ENCODE measurements at places on chromosomes 5 and 9.
A peak's percentile ranks its signal among the peaks of the same experiment; 100 is the strongest.

GRCh38 chr9:22454016-22454415, 7.4 kb downstream of the DMRTA1 start:
- no peak for DNase-seq

DNA sequence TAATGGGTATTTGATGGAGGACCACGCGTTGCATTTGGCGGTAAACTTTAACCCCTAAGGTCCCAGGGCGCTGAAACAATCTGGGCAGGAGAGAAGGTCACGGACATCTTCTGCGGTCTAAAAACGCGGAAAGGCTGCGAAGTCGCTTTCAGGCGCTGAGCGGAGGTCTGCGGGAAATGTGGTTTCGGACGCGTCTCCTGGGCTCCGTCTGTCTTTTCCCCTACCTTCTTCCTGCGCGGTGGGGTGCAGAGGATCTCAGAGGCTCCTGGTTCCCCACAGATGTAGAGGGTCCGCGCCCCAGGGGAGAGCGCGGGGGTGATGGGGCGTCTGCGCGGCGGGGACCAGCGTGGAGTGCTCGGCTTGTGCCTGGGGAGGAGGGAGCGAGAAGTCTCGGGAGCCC, 58.4 kb downstream of the ZNF510 start:
- no peak for DNase-seq

GRCh38 chr9:77597057-77597456, 51.1 kb downstream of the GNA14 start:
- DNase-seq, result no peak

DNA sequence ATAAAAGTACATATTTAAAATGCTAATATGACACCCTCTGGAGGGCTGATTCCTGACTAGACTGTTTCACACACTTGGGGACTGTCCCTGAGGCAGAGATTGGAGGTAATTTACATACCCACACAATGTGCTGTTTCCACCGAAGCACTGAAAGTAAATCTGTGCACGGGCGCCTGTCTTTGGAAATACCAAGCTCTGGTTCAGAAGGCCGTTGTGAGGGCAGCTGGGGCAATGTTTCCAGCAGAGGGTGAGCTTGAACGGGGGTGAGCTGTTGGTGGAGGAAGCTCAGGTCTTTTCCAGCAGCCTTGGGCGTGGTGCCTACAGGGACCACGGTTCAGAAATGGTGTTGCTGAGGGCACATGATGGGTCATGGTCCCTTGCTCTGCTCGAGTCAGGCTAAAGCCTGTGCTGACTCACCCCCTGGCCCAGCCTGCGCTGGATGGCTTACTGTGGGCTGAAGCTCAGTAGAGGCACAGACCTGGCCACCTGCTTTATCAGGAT, 25.8 kb upstream of the HMCN2 start:
- peak; percentile 35 for DNase-seq

DNA sequence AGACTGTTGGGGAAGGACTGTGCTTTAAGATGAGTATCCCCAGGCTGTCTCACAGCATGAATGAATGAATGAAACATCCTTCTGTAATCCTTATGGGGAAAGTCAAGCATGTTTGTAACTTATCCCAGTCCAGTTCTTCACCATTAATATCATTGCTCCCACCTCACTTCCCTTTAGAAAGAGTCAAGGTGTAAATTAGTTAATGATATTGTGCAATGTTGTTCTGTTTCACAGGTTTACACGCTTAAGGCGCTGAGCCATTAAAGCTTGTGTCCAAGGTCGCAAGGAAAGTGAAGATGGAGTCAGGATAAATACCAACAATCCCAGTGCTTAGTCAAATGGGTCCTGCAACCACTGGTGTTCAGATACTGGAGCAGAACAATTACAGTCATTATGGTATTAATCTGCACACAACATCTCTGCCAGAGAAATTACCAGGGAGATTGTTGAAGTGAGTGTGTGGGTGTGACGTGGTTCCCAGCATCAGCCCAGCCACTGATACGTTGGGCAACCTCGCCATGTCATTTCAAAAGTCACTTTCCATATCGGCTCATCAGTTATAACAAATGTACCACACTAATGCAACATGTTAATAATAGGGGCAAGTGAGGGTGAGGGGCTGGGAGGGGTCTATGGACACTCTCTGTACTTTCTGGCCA, 1.5 kb upstream of the MYO10 start:
- DNase-seq, result no peak

- DNase-seq, result no peak
These were observed 3.2 kb downstream of the LRRC26 start for GRCh38 chr9:137166380-137167229.

- peak; percentile 43 for DNase-seq
These were observed at the start of gene OLFML2A for GRCh38 chr9:124776954-124777648. Gene OLFML2A (plus strand): TSS chr9:124777133. CDS start chr9:124777271, 138 bp downstream.

DNA sequence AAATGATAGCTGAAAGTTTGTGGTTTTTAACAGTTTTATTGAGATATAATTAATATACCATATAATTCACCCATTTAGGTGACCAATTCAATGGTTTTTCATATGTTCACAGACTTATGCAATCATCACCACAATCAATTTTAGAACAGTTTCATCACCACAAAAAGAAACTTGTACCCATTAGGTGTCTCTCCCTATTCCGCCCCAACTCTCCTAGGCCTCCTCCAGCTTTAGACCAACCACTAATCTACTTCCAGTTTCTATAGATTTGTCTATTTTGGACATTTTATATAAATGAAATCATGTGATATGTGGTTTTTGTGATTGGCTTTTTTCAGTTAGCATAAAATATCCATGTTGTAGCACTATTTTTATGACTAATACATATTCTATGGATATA, 38.6 kb downstream of the YTHDC2 start:
- DNase-seq, result no peak

- no peak for DNase-seq
These were observed 83.0 kb upstream of the GNA14 start for GRCh38 chr9:77731008-77731698.

- DNase-seq, result peak; percentile 27
These were observed 74.6 kb downstream of the MRPL36 start for GRCh38 chr5:1724822-1725602.

DNA sequence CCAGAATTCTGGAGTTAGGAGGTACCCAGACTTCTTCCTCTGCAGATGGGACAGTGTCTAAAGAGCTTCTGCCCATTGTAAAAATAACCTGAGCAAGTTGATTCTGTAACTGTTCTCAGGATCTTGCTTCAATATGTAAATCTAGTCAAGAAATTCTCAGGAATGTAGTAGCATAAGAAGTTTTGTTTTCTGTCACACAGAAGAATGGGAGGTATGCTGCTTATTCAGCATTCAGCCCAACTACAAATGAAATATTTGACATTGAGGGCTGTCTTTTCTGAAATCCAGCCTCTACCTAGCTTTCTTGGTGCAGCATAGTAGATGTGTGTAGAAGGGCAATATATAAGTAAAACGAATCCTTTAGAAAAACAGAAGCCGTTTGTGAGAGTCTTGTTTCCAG, 13.8 kb downstream of the MACIR start:
- DNase-seq, result peak; percentile 30

- no peak for DNase-seq
These were observed 40.0 kb upstream of the SLC44A1 start for GRCh38 chr9:105204416-105204815.

- DNase-seq, result no peak
These were observed 85.6 kb downstream of the GADD45G start for GRCh38 chr9:89690334-89690912.

- no peak for DNase-seq
These were observed 142.9 kb downstream of the TLE1 start for GRCh38 chr9:81546489-81546888.

DNA sequence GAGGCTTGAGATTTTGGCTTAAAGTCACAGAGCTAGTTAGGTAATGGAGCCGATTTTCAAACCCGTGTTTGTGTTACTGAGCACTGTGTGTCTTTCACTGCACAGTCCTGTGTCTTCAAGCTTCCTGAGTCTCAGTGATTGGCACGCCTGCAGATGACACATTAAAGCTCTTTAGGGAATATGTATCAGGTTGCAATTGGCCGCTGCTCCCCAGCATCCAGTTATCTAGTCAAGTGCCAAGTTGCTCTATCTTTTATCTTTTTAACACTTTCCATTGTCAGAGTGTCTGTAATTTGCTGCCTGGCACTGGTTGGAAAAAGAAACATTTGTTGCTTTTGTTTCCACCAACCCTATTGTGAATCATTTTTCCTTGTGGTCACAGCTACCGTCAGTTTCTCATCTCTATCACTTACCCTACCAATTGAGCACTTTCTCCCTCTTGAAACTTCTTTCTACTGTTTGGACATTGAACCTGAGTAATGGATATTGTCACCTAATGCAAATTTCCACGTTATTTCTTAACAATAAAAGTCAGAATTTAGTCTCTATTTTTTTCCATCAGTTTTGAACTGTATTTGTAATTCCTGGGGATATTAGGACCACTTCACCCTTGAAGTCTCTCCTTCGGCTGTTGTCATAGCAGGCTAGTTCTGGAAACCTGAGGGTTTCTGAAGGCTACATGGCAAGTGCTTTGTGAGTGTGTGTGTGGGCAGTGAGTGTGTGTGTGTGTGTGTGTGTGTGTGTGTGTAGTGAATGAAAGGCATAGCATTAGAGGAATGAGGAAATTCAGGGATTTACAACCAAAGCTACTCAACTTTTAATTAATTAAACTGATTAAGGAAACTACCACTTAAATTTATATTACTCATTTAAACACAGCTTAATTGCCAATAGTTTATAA, 274.3 kb downstream of the ISL1 start:
- DNase-seq, result no peak

- no peak for DNase-seq
These were observed 48.8 kb downstream of the MVB12B start for GRCh38 chr9:126375386-126375785.

- no peak for DNase-seq
These were observed 130.2 kb downstream of the DNAH5 start for GRCh38 chr5:13814301-13814700.

DNA sequence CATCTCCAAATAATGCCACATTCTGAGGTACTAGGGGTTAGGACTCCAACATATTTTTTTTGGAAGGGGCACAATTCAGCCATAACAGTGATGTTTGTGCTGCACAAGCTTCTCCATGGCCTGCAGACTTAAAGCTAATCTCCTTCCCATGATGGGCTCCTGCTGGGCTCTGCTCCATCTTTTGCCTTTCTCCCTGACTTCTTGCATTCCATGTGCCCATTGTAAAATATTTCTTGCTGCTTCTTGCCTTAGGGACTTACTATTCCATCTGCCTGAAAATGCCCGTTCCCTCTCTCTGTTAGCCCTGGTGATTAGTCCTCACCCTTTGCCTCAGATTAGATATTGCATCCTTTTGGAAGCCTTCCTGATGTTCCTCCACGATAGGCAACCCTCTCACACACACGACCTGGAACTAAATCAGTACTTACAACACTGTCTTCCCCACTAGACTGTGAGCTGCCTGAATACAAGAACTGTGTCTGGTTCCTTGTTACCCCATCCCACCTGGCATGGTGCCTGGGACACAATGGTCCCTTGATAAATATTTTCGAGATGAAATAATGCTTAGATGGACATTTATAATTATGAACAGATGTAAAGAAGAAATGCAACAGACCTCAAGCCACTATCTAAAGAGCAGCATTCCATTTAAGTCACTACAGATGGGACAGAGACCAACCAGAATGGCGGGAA, 33.5 kb downstream of the OR1J1 start:
- DNase-seq, result no peak

GRCh38 chr5:151449839-151450238, 2.4 kb downstream of the SLC36A1 start:
- DNase-seq, result peak; percentile 39

- DNase-seq, result peak; percentile 76
These were observed 5.3 kb upstream of the SUSD1 start for GRCh38 chr9:112180387-112180881.

DNA sequence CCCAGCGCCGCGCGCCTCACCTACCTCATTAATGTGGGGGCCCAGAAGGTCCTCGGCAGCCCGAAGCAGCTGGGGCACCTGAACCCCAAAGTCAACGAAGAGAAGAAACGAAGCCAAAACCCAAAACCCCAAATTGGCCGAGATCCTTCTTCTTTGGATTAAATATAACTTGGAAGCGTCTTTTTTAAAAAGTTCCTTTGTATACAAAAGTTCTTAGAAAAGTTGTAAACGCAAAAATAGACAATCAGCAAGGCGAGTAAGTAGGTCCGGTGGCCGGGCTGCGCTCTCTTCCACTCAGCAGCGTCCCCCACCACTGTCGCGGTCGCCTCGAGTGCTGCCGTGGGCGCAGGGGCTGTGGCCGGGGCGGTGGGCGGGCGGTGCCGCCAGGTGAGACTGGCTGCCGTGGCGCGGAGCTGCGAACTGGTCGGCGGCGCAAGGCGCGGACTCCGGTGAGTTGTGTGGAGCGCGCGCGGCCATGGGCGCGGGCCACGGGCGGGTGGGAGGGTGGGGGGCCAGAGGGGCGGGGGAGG, 360 bp downstream of the KLF4 start:
- no peak for DNase-seq

GRCh38 chr5:98455665-98456064, 317.8 kb upstream of the RGMB start:
- no peak for DNase-seq

DNA sequence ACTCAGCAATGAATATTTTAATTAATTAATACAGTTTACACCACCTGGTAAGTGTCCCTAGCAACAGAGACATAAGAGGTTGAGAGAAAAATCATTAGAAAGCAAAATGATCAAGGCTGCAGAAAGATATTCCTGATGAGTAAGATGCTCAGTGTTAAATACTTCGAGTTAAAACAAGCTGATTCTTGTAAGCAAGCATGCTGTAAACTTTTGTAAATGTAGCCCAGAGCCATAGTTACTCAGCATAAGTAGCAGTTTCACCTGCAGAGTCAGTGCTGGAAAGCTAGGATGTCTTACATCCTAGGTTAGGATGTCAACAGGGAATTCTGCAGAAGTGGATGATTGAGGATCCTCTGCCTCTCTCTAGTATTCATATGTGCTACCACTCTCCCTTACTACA, 4.2 kb downstream of the PRKACG start:
- no peak for DNase-seq

Measured in erythroblast (primary cell).